ENCODE measurements at places on chromosomes 2 and 18.
A peak's percentile ranks its signal among the peaks of the same experiment; 100 is the strongest.

DNA sequence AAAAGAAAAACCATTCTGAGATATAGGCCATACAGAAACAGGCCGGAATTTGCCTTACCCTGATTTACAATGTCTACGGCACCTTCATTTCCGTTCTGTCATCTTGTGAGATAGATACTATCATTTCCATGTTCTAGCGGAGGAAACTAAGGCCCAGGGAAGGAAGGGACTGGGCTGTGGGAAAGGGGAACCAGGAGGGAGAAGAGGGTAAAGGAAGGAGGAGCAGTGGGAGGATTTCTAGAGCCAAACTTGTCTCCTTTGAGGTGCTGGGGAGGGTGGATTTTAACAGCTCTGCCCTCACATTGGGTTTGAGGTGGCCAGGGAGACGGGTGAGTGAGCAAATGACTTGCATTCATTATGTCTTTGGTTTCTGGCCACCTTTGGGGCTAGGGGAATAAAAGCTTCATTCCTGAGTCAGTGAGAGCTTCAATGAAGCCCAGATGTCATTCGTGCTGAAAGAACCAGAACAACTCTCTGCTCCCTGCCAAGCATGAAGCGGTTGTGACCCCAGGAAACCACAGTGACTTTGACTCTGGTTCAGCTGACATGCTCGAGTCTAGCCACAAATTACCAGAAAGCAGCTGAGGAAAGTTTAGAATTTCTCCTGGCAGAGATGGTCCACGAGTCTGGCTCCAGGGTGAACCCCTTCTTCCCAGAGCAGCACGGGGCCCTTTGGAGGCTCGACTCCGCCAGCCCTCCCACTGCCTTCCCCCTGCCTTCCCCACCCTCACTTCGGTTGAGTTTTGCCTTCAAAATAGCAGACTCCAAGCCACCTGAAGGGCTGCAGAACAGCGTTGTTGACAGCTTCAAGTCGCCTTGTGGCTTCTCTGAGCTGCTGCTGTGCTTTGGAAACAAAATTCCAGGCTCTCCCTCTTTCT, 3.8 kb downstream of the ACTG2 start:
- peak; percentile 51 for DNase-seq

DNA sequence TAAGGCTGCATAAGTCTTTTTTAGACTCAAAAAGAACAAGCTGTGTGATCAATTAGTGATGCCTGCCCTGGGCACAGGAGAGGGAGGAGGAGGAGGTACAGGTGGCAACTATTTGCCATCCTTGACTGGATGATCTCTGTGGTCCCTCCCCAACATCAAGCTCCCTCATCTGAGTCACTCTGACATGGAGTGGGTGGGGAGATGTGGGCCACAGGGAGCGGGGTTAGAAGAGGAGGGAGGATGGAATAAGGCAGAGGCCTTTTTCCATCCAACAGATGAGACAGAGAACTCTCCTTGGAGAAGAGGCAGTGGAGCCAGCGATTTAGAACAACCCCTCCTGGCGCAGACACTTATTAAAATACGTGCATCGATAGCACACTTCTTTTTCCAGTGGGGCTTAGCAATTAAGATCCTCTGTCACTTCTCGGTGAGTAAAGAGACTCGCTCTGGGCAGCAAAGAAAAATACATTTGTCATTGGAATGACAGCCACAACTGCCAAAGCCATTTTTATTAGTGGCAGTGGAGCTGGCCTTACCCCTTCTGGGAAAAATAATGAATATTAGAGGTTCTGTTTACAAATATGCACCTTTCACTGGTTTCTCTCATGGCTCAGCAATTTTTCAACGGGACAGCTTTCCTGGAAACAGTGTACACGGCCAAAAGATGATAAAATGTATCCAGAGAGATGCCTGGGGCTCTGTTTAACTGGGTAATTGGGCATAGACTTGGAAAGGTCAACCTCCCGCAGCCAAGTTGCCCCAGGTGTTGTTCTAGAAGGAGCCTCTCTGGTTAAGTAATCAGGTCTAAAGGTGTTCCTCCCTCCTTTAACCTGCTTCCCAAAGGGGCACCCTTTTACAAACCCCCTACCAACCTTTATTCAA, 238.4 kb upstream of the CXCR4 start:
- DNase-seq = no peak

DNA sequence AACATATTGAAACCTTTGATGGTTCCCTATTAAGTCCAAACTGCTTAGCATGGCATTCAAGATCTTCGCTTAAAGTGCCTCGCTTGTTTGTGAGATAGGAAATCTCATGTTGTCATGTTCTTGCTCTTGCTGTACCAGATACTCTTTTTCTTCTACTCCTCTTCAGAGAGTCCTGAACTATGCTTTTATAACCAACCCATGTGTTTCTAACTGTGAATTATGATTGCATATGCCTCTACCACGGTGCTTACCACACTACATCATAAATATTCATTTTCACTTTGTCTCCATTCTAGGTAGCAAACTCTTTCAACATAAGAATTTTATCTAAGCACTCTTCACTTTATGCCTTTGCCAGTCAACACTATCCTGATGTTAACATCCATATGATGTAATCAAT, 23.6 kb downstream of the STAT4 start:
- DNase-seq = no peak

DNA sequence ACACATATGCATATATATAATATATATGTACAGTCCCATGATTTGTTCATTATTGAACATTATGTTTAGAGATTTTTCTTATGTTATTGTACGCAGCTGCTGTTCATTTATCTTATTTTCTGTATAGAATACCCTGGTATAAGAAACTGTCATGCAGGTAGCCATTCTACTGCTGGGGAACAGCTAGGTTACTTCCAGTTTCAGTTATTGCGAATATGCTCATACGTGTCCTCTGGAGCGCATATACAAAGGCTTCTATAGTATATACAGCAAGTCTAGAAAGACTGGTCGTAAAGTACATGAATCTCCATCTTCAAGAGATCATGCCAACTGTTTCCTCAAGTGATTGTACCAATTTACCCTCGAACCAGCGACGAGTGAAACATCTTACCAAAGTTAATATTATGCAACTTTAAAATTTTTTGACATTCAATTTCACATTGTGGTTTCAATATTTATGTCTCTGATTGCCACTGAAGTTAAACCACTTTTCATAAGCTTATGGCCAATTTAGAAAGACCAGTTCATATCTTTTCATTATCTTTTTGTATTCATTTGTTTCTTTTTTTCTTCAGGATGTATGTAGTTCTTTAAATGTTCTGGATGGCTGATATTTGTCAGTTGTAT, 53.5 kb downstream of the RDH14 start:
- DNase-seq = no peak

GRCh38 chr18:57347784-57348183, 4.6 kb upstream of the ST8SIA3 start:
- DNase-seq = no peak

DNA sequence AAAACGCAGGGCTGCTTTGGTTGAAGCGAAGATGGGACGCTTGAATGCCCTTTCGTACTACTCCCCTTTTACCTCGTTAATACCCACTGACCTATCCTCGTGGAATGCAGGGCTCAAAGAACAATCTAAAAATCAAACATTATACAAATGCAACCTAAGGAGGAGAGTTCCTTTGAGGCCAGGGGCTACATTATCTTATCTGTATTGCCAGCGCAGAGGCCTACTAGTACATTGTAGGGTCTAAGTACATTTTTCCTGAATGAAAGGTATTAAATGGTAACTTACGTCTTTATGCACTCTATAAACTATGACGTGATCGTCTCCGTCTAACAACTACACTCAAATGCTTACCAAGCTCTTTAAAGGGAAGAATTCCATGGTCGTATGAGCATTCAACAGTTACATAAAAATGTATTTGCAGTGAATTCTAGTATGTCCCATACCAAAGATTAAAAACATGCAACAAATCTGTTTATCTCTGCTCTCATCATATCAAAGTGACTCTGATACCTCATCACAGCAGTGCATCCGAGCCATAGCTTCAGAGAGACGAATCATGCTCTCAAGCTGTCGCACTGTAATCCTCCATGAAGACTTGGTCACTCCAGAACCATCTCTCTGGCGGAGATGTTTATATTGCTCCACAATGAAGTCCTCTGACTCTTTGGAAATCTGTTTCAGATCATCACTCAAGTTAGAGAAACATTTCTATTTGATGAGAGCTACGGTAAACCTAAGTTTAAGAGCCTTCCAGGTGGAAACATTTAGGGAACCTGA, 14.1 kb upstream of the LCT start:
- DNase-seq = no peak

DNA sequence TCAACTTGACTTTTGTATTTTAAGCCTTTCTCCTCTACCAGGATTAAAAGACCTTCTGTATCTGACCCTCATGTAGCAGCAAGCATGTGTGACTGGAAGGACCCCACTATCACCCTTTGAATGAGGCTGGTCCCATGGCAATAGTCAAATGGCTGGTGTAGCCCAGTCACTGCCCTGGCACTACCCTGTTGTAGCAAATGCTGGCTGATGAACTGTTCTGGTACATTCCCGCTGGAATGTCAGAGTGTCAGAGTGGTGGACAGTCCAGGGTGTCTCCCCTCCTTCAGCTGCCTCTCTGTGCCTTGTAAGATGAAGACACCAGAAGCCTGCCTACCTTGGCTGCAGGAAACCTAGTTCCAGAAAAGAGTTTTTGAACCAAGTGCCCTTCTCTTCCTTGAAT, 115.7 kb downstream of the ACKR3 start:
- no peak for DNase-seq

DNA sequence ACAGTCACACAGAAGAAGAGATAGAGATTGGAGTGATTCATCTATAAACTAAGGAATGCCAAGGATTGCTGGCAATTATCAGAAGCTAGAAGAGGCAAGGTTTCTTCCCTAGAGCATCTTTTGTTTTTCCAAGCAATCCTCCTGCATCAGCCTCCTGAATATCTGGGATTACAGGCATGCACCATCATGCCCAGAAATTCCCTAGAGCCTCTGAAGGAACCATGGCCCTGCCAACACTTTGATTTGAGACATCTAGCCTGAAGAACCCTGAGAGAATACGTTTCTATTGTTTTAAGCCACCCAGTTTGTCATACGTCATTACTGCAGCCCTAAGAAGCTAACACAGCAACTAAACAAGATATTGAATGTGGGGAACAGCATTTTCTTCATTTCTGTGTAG, 525.0 kb downstream of the ERBB4 start:
- no peak for DNase-seq

DNA sequence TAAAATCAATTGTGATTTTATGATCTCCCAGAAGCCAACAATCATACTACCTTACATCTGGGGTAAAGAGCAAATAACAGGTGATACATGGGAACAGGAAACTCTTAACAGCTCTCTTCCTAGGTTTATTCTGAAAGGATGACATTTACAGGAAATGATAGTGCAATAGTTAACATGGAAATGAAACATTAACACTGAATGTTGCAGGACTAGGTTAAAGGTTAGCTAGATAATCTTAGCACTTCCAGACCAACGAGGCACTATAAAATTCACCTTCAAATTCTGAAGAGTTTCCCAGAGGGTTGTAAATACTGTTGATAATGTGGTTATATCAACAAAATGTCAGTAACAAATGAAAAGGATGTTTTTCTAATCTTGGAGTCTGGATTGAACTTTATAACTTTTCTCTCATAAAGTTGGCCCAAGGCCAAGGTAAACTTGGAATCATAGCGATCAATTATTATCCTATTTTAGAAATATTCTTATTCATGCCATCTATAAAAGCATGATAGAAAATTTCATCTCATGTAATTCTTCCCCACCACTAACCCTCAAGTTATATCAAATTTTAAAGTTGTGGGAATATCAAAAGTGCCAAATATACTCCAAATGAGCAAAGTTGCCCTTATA, 32.9 kb upstream of the GCG start:
- DNase-seq = no peak

DNA sequence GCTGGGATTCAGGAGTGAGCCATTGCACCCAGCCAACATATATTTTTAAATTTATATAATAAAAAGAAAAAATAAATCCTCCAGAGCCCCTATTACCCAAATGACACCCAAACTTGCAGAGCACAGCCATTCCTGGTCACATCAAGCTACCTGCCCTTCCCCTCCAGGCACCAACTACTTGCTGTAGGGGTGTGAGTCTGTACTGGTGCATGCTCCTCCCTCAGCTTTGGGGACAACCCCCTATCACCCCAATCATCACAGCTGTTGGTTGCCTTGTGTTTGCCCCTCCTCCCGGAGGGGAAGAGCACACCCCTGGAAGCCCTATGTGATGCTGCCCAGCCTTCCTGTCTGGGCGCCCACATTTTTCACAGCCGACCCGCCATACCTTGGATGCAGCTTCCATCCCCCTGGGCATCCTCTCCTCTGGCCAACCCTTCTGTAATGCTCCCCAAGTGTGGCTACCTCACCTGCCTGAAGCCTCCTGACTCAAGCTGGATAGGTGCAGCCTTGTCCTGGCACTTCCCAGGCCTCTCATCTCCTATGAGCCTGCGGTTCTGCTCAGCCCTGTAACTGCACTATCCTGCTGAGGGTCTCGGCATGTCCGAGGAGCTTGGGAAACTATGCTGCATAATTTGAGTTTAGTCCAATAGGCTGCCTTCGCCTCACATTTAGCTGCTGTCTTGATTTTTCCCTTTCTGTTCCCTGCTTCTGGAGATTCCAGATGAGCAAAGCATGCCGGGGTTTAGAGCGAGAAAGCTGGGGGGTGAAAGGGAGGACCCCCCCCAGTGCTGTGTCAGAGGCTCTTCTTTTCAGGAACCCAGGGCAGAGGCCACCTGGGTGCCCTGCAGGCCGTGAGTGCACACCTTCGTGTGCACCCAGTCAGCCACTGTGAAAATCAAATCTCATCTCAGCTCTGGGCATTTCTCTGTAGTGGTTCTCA, 27.2 kb downstream of the CHST10 start:
- DNase-seq = no peak

- DNase-seq = no peak
Measured at GRCh38 chr18:42048158-42048557, 93.1 kb downstream of the PIK3C3 start.

GRCh38 chr18:25223899-25224886, 127.8 kb downstream of the ZNF521 start:
- DNase-seq = no peak

- no peak for DNase-seq
Measured at GRCh38 chr18:811892-812375, at the start of gene YES1. Gene YES1 (minus strand): TSS chr18:812242. CDS start chr18:756827, 55,415 bp downstream.

- no peak for DNase-seq
Measured at GRCh38 chr2:125698280-125698679, 957.7 kb upstream of the GYPC start.

DNA sequence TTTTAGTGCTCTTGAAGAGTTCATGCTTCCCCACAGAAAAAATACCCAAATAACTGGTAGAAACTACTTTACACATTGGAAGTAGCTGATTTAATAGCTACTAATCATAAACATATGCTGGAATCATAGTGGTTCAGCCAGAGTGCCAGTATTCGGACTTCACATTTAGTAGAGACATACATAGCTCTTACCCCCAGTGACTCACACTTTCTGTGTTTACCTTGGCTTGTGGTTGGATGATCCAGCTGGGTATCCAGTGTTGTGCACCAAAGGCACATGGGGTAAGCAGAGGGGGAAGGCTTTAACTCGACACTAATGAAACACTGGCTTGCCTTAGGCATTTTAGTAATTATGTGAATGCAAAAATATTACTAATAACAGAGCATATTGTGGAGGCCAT, 18.1 kb downstream of the ARHGAP28 start:
- no peak for DNase-seq
